ENCODE measurements at places on chromosomes 5 and 9.

- no peak for DNase-seq
These were observed 213.6 kb downstream of the PAX5 start for GRCh38 chr9:36820392-36820861.

DNA sequence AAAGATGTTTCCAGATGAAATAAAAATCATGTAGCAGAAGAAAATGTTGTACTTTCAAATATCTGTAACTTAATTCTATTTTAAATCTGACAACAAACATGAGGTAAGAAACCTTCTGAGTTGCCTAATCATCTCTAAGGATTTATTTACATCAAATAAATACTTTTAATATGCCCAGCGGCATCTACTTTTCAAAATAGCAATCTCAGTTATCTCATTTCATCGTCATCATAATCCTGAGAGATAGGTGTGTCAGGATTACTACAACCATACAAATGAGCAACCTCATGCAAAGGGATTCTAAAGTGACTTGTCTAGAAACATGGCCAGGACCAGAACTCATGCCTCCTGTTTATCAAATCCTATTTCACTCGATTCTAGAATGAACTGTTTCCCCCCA, 49.5 kb downstream of the DENND1A start:
- no peak for DNase-seq

DNA sequence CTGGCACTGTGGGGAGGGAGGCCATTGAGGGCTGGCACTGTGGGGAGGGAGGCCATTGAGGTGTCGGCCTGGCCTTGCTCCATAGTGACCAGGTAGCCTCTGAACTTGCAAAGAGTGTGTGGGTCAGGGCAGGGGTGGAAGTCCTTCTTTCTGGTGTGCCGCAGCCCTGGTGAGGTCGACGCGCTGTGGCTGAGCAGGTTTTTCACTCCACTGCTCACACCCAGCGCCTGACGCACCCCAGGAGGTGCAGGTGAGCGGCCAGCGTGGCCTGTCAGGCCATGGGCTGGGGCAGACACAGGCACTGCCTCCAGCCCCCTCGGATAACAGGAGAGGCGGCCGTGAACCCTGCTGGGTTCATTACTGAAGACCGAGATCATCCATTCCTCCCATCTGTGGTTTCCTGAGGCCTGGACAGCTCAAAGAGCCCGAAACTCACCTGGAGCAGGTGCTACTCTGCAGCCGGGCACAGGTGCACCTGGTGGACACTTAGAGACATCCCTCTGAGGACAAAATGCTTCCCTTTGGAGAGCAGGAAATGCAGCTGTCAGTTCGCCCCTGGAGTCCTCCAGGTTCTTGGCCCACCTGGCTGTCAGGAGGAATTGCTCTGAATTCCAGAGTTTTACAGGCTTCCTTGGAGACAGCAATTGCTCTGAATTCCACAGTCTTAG, 32.4 kb downstream of the LHX3 start:
- DNase-seq = no peak

GRCh38 chr9:71638627-71639026, 129.7 kb downstream of the CEMIP2 start:
- DNase-seq = no peak

DNA sequence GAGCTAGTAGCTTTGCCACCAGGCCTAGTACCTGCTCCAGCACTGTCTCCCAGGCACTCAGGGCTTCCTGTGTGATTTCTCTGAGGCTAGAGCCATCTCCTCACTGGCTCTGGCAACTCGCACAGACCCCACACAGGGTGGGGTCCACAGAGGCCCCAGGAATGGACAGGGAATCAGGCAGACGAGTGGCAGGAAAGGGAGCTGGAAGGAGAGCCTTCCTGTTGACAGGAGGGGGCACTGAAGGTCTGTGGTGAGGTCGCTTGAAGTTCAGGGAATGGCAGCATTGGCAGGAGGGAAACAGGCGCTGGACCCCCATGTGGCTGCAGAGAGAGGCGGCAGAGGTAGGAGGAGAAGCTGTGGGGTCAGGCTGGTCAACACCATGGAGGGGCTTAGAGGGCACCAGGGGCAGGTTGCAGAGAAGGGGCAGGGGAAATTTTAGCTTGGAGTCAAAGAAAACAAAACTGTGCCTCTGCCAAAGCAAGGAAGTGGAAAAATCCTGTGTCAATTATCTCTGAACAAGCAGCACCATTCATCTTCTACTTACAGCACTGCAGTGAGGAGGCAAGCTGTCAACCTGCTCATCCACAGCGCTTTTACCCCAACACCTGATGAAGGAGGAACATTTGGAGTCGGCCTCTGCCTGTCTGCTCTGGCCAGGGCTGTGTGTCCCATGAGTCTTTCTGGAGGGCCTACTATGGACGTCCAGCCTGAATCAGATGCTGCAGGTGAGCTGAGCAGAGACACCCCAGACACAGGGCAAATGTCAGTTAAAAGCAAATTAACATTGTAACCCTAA, 270.2 kb downstream of the FSTL4 start:
- DNase-seq = no peak

GRCh38 chr9:122991370-122991830, 42.1 kb upstream of the GPR21 start:
- peak; percentile 8 for DNase-seq
